ENCODE measurements at places on chromosomes 7 and 10. TPM values are rescaled to one million over a fixed set of nuclear protein-coding genes. Genes with fewer than 3 reads are reported as not detected.

DNA sequence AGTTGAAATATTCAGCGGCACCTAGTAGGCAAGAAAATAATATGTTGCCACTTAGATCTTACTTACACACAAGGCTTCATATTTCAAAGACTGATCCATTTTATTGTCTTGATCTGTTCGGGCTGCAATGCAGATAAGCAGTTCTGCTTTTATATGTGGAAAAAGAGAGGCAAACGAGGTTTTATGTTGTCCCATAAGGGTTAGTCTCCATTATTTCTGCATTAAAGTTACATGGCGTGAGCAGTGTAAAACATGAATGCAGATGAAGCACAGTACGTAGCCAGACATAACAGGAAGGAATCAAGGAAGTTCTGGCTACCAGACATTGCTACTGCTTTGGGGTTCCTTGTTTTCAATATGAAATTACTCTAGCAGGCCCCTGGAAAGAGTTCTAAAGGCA is 224.8 kb downstream of the BBS9 start:
- H3K36me3 ChIP-seq: no peaks in the 10 kb centered on the region
- no peak overlapping the region for H3K4me3 ChIP-seq
- H3K27me3 ChIP-seq: no peaks in the 10 kb centered on the region
- no peak overlapping the region for H3K27ac ChIP-seq
- DNase-seq: no peak

- peaks cover 3% of the 10 kb centered on the region for H3K36me3 ChIP-seq
- H3K27ac ChIP-seq: no peak overlapping the region
- H3K4me1 ChIP-seq: no peaks in the 10 kb centered on the region
- H3K27me3 ChIP-seq: no peaks in the 10 kb centered on the region
Measured at GRCh38 chr10:103605359-103606096, 112.0 kb downstream of the NEURL1 start.

DNA sequence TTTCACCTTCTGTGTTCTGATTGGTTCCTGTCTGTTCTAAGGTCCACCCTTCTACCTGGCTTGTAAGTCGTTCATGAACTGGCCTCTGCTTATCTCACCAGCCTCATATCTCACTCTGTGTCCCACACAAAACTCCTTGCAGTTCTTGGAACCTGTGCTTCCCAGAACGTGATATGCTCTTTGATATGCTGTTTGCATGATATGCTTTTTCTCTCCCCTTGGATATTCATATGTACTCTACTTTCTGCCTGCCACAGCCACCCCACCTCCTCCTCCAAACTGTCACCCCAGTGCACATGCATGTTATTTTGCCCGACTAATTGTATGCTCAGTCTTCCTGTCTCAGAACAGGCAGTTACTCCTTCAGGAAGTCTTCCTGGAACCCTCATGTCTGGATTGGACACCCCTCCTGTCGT is 1.9 kb upstream of the ITPRIP start:
- H3K4me1 ChIP-seq: peaks cover 30% of the 10 kb centered on the region
- H3K27me3 ChIP-seq: peaks cover 10% of the 10 kb centered on the region
- H3K36me3 ChIP-seq: peaks cover 8% of the 10 kb centered on the region
- H3K27ac ChIP-seq: no peak overlapping the region

DNA sequence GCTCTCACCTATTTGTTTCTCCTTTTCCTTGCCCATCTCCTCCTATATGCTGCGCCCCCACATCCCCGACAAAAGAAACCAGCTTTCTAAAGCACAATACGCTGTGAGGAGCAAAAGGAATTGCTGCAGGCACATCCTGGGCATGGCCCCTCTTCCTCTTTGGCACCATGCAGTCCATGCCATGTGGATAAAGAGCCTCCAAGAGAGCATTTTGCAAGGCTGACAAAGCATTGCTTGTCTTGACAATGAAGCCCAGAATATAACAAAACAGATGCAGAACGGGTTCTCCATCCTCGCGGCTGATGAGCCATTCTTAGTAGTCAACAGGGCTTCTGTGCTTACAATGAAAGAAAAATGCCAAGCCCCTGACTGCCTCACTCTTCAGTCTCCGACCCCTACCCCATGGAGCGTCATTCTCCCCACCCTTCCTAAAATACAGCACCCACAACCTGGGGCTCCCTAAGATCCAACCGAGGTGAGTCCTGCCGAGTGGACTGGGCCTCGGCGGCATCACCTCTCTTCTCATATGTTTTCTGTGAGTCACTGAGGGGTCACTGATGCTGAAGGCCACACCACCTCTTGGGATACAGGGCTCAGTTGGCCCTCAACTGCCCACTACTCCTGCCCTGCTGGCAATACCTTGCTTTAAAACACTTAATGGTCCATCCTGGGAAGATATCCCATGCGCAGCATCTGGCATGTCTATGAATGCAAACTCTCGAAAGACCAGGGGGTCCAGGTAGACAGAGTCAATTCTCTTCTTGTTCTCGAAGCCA is 47.5 kb downstream of the GSDME start:
- peaks cover 3% of the 10 kb centered on the region for H3K27me3 ChIP-seq
- DNase-seq: no peak
- H3K4me1 ChIP-seq: peaks cover 10% of the 10 kb centered on the region
- H3K36me3 ChIP-seq: no peaks in the 10 kb centered on the region

DNA sequence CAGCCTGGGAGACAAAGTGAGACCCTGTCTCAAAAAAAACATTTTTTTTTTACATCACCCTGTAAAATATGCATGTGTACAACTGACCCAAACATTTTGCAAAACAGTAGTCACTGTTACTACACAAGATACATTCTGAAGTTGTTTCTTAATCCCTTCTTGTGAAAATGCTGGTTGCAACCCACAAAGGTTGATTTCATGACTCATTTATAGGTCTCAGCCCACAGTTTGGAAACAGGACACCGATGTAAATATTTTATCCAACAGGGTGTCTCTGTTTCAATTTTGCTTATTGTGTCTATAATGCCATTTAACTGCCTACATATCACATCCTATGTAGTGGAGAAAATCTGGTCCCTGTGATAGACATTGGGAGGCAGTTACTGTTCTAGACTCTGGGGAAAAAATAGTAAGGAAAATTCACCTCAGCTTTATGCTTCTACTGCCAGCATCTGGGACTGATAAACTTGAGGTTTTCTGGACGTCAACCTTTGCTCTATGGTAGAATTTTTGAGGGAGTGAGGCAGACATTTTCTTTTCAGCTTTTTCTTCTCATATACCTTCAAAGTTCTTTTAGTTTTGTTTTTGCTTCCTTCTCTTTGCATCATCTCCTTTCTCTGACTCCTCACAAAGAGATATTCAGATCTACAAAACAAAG is 1.6 kb upstream of the RAB19 start:
- H3K27me3 ChIP-seq: no peaks in the 10 kb centered on the region
- peaks cover 2% of the 10 kb centered on the region for H3K36me3 ChIP-seq

GRCh38 chr7:121752706-121753105 is 120.3 kb upstream of the PTPRZ1 start:
- no peaks in the 10 kb centered on the region for H3K36me3 ChIP-seq
- no peak for DNase-seq
- H3K4me3 ChIP-seq: no peak overlapping the region
- no peaks in the 10 kb centered on the region for H3K4me1 ChIP-seq
- no peaks in the 10 kb centered on the region for H3K27me3 ChIP-seq
- H3K27ac ChIP-seq: no peak overlapping the region

ANKRD26 gene
- total RNA-seq: 12.8 TPM

HOXA6 gene
- total RNA-seq: not detected

ITGB8 gene
- not detected for total RNA-seq
